ENCODE measurements at places on chromosomes 4 and X.

DNA sequence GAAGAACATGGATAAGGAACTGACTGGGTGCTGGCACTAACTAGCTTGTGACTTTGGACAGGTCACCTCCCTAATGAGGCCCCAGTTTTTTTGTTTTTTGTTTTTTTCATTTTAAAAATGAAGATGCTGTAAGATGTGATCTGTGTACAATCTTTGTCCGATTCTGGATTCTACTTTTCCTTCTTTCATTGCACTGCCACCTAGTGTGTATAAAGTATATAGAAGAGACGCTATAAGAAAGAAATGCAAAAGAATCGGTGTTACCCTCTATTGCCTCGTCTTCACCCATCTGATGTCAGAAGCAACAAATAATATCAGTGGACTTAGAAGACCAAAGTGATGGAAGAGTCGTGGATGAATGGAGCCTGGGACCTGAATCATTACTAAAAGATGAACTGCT, 58.6 kb upstream of the P2RY10 start:
- no peak for DNase-seq

DNA sequence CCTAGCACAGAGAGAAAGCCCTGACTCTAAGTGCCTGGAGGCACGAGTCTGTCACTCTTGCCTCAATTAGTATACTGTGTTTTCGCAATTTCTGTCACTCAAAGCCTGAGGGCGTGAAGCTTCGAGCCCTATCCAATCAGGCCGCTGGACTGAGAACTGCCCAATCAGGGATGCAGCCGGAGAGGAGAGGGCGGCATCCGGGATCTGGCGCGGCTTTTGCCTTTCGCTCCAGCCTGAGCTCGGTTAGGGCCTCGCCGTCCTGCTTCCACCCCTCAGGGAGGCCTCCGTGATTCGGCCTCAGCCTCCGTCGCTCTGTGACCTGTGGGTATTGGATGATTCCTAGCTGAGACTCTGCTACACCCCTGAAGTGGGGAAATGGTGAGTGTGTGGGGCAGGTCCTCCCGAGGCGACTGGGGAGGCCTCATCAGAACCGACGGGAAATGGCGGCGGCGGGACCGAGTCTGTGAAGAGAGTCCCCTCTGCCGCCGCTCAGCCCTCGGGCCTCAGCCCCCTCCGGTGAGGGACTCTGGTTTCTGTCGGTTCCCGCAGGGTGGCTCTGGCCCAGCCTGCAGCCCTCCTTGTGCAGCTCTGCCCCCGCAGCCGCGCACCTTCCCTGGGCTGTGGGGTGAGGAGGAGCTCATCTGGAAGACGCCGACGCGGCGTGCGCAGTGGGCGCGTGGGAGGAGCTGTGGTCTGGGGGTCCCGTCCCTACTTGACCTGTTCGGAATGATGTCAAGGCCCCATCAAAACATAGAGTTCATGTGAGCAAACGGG, 48.5 kb downstream of the ZNF141 start:
- DNase-seq, result no peak

GRCh38 chr4:111535792-111536191, 609.5 kb upstream of the FAM241A start:
- DNase-seq, result no peak

- no peak for DNase-seq
Measured at GRCh38 chrX:148567229-148567628, 66.8 kb downstream of the AFF2 start.

GRCh38 chr4:182973941-182974340, 56.8 kb upstream of the DCTD start:
- DNase-seq, result no peak

DNA sequence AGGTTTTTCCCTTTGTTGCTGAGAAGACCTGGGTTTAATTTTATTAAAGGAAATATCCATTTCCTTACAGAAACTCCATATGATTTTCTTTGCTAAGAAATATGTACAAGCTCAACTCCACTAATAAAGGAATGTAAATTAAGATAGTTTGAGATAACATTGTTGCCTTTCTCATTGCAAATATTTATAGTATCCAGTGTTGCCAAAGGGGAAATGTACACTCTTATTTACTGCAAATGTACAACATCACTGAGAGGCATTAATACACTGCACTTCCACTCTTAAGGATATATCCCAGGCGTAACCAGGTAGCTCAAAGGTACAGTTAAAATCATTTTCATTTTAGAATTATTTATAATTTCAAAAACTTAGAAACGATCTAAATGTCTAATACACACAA, 7.5 kb upstream of the LRBA start:
- no peak for DNase-seq

- no peak for DNase-seq
Measured at GRCh38 chr4:110629780-110630687, 7.2 kb upstream of the PITX2 start.

All from substantia nigra (tissue), 51 donors.